ENCODE measurements at places on chromosomes 5 and 9.

DNA sequence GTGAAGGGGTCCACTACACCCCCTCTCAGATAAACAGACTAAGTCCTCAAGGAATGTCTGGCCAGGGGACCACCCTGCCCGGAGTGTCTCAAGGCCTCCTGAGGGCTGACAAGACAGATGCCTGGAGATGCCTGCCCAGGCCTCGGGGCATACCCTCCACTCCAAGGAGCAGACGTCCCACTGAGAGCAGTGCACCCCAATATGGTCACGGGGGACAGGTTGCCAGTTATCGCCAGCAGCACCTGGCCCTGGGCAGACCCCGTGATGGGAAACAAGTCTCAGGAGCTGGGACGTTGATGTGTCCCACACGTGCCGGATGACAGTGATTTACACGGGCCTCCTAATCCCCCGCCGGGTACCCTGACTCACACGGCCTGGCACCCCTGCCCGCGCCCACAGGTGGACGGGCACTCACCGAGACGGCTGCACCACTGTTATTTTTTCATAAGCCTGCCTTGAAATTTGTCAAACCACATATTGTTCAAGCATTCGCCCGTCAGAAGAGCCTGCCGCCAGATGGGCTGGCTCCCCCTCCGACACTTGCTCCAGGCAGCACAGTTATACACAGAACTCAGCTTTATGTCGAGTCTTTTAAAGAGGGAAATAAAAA is 43.9 kb downstream of the BARX1 start:
- no peak for DNase-seq

DNA sequence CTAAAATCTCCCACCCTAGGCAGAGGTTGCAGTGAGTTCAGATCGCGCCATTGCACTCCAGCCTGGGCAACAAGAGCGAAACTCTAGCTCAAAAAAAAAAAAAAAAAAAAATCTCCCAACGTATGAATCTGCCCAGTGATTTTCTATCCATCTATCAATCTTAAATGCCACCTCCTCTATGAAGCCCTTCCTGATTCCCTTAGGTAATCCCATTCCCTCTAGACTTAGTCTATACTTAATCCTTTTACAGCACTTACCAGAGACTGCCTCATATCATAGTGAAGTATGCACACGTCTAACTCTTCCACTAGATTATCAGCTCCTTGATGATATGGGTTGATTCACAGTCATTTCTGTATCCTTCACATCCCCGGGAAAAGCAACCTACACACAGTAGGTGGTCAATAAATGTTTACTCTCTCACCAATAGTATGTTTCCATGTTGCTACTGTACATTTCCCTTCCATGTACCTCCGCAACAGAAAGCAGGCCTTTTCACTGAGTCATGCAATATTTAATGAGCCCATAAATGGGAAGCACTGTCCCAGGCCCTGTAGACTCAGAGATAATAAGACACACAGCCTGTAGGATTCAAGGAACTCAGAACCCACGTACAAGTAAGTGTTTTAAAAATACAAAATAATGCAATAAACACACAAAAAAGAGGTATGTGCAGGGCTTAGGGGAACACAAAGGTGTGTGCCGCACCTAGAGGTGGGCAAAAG is 1.2 kb downstream of the DROSHA start:
- DNase-seq = no peak

DNA sequence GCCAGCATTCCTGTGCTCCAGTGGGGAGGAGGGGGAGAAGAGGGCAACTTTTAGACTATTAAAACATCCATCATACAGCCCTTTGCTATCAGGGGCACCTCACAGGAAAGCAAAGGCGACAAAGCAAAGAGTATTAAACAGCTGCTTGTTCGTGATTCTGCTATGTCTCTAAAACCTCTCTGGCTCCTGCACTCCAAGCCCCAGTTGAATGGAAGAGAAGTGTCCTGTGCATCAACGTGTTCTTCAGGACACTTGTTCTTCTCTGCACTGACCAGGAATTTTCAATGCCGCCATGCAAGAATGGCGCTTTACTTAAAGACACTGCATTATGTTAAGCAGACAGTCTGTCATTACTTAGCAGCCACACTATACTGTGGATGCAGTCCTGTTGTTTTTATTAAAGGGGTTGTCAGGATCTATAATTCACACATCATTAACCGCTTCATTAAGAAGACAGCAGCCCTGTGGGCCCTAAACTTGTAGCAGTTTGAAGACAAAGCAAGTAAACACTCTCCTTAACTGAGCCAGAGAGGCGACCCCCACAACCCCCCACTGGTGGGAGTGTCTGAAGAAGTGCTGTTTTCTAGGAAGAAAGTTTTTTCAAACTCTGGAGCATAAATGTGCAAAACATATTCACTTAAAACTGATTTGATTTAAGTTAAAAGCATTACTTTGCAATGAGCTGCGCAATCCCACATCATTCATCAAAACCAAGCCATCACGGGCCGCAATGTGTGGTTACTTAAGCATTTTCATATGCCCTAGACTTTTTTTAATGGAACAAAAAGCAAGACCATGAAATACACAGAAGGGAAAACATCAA is 164.5 kb downstream of the ZNF608 start:
- DNase-seq = no peak

GRCh38 chr5:62778316-62779009 is 199.8 kb downstream of the LRRC70 start:
- DNase-seq = no peak

DNA sequence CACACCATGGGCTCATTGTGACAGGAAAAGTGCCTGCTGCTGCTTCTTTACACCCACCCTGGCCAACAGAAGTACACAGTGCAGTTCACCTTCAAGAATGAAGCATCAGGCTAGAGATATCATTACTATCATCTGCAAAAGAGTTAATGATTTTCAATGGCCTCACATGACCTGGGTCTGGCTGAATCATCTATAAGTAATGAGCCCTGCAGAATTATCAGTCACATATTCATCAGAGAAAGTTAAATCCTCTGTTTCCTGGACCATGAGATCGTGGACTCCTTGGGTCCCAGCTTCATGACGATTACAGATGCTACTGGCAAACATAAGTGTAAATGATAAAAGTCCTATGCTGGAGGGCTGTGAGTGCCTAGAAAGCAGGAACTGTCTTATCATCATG is 8.3 kb downstream of the BAG1 start:
- DNase-seq = no peak

DNA sequence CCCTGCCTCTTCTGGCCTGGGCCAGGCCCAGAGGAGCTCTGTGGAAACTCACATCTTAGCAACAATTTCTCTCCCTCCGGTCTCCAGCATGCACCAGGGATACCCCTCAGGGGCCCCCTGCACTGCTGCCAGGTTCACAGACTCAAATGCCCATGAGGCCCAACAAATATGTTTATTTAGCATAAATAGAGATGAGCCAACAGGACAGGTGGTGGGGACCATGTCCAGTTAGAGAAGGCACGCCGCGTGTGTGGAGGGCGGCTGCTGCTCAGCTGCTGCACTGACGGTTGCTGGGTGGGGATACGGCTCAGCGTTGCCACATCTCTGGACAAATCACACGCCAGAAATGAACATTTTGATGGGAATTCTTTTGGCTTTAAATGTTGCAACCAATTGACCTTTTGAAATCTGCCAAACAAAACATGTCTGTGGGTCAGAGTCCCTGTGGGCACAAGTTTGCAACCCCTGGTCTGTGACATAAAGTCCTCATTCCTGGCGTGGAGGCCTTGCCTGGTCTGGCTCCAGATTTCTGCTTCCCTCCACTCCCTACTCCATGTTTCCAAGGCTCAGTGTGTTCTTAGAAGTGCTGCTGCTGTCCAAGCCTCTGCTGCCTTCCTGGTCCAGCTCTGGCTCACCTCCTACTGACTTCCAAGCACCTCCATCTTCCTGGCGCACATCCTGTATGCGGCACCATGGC is 88.9 kb downstream of the AMBP start:
- no peak for DNase-seq

- no peak for DNase-seq
These were observed 21.8 kb downstream of the LURAP1L start for GRCh38 chr9:12796601-12797000.

DNA sequence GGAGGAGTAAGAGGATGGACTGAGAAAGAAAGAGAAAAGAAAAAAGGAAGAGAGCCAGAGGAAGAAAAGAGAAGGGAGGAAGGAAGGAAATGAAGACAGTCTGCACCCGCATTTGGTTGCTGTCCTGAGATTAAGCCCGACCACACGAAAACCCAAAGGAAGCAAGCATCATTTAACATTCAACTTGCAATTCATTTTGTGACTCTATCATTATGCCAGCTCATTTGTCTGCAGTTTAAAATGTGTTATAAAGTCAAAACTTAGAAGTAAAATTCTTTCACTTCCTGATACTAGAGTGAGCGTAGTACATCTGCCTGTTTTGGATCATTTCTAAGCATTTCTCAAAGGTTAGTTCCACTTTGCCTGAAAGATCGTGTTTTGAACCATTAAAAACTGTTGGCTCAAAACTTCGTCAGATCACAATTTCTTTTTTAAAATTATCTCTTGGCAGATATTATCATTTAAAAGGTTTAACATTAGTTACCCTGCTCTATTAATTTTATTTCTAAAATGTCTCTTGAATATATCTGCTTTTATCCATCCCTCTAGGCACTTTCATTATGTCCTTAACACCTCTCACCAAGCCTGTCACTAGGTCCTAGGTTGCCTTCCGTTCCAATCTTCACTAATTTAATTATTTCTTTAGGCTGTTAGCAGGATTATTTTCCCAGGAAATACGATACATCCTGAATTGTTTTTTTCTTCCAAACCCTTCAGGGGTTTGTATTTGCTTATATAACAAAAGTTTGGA is 240.9 kb downstream of the TLE4 start:
- DNase-seq = peak; percentile 46

GRCh38 chr5:134114886-134115805 is 665 bp downstream of the TCF7 start:
- peak; percentile 87 for DNase-seq

- no peak for DNase-seq
These were observed 519.6 kb downstream of the CTNND2 start for GRCh38 chr5:11384441-11385250.

DNA sequence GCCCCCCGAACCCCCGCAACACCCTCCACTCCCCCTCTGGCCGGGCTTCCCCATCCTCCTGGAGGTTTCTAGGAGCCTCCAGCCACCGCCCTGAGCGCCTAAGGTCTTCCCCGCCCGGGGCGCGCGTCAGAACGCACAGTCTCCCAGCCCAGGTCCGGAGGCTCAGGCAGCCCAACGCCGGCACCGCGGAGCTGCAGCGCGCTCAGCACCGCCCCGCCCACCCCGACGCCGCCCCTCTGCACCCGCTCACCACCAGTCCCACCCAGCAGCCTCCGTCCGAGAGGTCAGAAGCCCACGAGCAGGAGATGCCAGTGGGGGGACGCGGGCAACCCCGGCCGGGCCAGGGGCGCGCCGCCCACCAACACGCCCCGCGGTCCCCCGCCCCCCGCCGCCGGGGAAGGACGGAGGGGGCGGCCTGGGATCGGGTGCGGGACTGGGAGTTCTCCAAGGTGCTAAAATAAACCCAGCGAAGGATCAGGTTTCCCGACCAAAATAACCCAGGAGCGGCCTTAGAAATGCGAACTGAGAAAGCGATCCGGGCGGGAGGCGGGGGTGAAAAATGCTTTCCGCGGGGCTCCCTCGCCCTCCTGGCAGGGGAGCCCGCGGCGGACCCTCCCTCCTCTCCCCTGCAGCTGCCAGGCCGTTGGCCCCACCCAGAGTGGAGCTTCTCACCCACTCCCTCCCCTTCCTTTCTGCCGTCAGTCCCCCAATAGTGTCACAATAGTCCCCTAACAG is 6.5 kb upstream of the FAM78A start:
- DNase-seq = no peak

GRCh38 chr9:121778252-121779225 is 127.1 kb downstream of the DAB2IP start:
- DNase-seq = no peak

DNA sequence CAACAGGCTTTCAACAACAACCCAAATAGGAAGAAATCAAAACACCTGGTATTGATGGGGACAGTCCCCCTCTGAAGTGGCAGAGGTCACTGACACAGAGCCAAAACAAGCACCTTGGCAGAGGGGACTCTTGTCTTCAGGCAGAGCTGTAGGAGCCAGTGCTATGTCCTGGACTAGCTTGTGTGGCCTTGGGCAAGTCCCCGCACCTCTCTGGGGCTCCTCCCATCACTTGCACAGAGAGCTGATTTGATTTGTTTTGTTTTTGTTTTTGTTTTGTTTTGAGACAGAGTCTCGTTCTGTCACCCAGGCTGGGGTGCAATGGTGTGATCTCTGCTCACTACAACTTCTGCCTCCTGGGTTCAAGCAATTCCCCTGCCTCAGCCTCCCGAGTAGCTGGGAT is 100.8 kb downstream of the C9orf50 start:
- DNase-seq = no peak

- peak; percentile 81 for DNase-seq
These were observed 4.3 kb upstream of the RNF44 start for GRCh38 chr5:176541338-176542134.

GRCh38 chr9:1217076-1217475 is 166.9 kb downstream of the DMRT2 start:
- no peak for DNase-seq

DNA sequence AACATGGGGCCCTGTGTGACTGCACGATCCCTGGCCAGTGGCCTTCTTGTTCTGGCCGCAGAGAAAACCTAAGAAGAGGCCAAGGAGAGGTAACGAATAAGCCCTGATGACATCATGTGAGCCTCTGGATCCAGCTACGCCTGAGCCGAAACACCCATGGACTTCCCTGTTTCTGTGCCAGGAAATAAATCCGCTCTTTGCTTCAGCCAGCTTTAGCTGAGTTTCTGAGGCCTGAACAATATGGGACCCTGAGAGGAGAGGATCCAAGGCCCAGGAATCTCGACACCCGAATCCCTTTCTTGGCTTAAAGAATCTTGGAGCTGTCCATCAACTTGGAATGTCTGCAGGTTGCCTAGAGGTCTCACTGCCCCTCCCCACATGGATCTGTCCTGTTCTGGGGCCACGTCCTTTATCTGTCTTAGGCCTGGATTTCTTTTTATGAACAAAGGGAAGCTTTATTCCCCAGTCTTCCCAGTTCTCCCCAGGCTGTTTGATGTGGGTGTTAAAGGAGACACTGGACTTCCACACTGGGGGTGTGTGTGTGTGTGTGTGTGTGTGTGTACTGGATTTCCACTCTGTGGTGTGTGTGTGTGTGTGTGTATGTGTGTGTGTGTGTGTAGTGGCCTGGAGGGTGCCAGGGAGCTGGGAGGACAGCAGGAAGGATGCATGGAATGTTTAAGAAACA is 13.7 kb downstream of the IER5L start:
- DNase-seq = no peak

DNA sequence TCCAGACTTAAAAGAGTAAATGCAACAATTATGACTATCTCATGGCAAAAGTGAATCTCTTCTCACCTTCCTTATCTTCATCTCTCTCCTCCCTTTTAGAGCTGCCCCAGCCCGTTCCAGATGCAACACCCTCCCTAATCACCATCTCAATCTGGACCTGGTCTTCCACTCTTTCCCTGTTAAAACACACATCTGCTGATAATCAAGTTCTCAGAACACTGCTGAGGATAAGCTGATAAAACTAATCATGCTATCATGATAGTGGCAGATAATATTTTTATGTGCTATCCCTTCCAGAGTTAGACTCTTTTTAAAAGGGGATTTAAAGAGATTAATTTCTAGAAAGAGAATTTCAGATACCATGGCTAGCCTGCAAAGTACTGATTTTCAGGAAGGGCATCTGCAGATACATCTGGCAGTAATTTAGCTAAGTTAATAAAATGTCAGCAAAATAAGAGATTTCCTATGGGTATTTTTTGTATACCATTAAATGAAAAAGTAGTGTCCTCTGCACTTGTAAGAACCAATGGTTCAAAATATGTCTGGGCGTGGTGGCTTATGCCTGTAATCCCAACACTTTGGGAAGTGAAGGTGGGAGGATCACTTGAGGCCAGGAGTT is 17.2 kb downstream of the SGTB start:
- no peak for DNase-seq

- no peak for DNase-seq
These were observed 93.1 kb upstream of the FTMT start for GRCh38 chr5:121758615-121759014.

GRCh38 chr5:18533137-18533536 is 898.9 kb downstream of the TAF11L14 start:
- no peak for DNase-seq
